ENCODE measurements at places on chromosomes 7 and 10.

GRCh38 chr10:25014579-25014978 lies 1.4 kb downstream of the ENKUR start:
- DNase-seq = no peak

DNA sequence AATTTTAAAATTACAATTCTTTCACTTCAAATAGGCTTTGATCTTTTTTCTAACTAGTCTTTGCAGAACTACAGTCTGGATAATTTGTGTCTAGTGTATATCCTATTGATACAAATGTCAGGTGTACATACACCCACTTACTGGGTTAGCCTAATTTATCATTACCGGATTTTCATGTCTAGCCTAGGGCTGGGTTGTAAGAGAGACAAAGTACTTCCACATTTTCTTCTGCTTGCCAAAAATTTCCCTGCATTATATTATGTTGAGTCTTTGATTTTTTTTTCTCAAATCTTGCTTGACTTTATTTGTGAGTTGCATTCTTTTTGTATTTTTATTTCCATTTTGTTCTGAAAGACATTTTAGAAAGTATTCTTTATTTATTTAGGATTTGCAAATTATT lies 284.8 kb upstream of the FZD8 start:
- DNase-seq = no peak

DNA sequence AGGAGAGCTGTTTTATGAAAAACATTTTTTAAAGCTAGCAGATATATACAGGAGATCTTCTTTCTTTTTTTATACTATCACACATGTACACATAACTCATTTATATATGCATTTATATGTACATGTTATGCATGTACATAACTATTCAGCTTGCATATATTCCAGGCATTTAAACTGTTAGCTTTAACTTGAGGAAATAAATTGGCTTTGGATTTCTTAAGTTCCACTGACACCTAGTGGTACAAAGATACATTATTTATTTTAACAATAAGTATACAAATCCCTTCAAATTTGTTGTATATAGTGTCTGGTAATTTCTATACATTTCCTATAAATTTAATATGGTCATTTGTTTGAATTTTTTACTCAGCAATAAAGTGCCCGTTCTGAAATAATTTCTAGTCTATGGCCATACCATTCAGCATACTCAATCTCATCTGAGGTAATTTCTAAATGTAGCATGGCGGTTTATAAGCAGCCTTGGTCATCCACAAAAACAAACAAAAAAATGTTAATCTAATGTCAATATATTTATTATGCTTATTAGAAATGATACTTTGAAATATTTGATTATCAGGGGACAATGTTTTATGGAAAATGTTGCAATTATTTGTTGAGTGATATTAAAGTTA lies 11.6 kb downstream of the ZDHHC6 start:
- DNase-seq = no peak

GRCh38 chr10:1576467-1577372 lies 160.6 kb downstream of the ADARB2 start:
- DNase-seq = no peak

- DNase-seq = no peak
Measured at GRCh38 chr10:35456153-35456720, 119.9 kb downstream of the CCNY start.

DNA sequence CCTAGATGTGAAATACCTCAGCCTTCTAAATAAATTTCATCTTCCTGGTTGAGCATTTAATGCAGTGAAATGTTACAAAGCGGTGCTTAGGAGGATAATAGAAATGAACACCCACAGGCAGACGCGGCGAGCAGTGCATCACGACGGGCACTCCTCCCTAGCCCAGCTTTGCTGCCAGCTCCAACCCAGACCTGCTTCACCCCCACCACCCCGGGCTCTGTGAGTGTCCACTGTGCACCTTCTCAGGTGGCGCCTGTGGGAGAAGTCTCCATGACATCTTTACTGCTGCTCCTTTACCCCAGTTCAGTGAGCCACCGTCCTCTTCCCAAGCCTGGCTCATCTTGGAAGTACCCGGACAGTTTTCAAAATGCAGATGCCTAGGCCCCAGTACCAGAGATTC lies 5.2 kb upstream of the CHST15 start:
- DNase-seq = no peak

- no peak for DNase-seq
Measured at GRCh38 chr10:93821051-93821772, 63.5 kb downstream of the LGI1 start.

DNA sequence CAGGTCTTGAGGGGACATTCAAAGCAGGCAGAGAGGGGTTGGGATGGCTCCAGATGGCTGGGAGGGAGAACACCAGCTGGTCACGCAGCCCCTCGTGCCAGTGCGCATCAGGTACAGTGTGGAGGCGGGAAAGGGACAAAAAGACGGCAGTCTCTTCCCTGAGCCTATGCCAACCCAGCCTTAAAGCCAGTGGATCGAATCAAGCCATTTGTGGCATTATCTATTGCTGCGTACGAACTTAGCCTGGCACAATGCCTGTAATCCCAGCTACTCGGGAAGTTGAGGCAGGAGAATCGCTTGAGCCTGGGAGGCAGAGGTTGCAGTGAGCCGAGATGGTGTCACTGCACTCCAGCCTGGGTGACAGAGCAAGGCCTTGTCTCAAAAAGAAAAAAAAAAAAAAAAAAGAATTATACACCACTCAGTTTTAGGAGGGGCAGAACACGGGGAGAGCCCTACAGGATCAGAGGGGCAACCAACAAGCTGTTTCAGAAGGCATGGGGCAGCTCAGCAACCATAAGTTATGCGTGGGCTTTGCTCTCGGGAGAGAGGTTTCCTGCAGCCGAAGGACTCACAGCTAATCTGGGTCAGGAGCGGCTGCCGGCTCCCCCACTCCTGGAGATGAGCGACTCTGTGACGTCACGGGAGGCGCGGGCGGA lies 356 bp upstream of the NDUFB2 start:
- peak; percentile 96 for DNase-seq

GRCh38 chr10:112875476-112876267 lies 74.4 kb upstream of the TCF7L2 start:
- DNase-seq = no peak

DNA sequence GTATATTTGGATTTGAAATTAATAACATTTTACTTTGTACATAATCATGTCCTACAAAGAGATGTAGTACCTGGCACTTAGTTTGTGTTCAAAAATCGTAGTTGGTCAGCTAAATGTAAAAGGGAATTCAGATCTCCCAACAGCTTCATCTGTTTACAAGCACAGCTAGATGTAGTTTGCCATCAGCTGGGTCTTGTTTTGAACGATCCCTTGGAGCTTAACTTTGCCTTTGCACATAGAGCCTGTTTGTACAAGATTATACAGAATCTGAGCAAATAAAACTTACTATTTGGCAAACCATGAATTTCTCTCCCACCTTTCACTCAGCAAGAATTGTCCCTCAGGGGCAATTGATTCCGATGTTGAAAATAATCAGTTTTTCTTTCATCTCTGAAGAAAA lies 36.1 kb upstream of the ADD3 start:
- no peak for DNase-seq

- peak; percentile 54 for DNase-seq
Measured at GRCh38 chr7:151727579-151728285, 149.2 kb downstream of the PRKAG2 start.

- no peak for DNase-seq
Measured at GRCh38 chr7:15011289-15011688, 108.7 kb upstream of the DGKB start.

GRCh38 chr7:29372351-29373090 lies 177.9 kb downstream of the CHN2 start:
- DNase-seq = no peak

DNA sequence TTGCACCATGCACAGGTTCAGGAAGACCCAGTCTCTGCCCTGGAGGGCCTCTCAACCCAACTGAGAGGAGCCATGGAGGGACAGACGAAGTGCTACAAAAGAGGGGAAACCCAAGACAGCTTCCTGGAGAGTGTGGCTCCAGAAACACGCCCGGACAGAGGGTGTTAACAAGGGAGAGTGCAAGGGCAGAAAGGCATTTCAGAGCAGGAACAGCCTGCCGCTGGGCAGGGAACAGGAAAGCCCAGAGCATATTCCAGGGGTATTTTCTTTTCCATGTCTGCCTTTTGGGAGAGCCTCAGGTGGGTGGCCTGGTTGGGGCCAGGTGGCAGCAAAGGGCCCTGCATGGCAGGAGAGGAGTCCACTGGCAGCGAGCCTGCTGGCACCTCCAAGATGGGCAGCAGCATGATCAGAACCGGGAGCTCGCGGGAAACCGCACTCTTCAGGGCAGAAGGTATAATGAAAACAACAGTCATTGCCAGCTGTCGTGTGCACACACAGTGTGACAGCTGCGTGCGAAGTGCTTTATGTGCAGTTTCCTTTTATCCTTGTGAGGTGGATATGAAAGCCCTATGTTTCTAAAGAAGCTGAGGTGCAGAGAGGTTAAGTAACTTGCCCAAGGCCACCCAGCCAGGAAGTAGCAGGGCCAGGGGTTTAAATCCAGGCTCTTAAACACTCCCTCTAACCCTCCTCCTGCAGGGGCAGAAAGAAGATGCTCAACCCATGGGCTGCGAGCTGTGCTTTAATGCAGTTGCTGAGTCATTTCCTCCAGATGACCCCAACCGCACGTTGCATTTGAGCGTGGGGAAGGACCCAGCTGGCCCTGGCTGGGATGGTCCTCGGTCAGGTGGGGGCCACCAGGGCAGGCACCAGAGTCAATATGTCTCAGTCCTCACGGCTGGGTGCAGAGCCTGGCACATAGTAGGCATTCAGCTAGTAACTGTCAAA lies 128.6 kb downstream of the OAT start:
- DNase-seq = peak; percentile 26

- no peak for DNase-seq
Measured at GRCh38 chr10:21449288-21449966, 76.1 kb downstream of the SKIDA1 start.

Measured in activated CD8-positive, alpha-beta T cell treated with anti-CD3 and anti-CD28 coated beads, Interleukin-2, amount 10 ng/mL, durations not matched to agents 7 days and 5 days (primary cell).